ENCODE measurements at places on chromosomes 6 and 20.

GRCh38 chr20:20930500-20930899 is 175.7 kb downstream of the LINC00237 start:
- no peaks in the 10 kb centered on the region for H3K4me1 ChIP-seq
- no peak overlapping the region for H3K27ac ChIP-seq
- no peak for DNase-seq

- DNase-seq: peak; percentile 6
- H3K27ac ChIP-seq: peak overlapping the region; percentile 45
- H3K4me3 ChIP-seq: no peak overlapping the region
- H3K27me3 ChIP-seq: peaks cover 1% of the 10 kb centered on the region
Measured at GRCh38 chr6:56040889-56041301, 165.5 kb upstream of the BMP5 start.

DNA sequence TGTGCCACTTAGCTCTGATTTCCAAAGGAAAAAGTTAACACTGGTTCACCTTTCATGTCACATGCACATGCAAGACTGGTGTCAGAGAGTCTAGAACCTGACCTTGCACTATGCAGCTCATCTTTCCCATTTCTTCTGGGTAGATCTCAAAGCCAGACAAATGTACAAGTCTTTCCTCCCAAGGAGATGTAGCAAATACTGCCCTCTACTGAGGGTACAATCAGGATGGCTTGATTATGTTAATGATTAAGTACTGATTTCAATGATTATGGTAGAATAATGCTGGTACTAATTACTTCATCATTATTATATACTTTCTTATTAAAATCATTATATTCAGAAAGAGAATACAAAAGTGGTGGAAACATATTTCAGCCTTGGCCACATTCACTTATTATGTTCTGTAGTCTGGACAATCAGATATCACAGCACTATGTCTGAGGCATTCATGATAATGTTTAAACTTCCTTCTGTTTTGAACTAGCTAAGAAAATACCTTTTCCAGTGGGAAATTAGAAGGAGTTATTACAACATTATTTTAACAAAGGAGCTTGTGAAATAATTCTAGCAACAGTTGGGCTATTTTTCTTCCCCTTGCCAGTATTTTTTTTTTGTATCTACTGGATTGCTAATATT is 68.5 kb upstream of the FOXO3 start:
- no peaks in the 10 kb centered on the region for H3K4me1 ChIP-seq
- H3K27ac ChIP-seq: no peak overlapping the region
- no peak overlapping the region for H3K4me3 ChIP-seq
- peak; percentile 15 for DNase-seq
- H3K27me3 ChIP-seq: no peaks in the 10 kb centered on the region

DNA sequence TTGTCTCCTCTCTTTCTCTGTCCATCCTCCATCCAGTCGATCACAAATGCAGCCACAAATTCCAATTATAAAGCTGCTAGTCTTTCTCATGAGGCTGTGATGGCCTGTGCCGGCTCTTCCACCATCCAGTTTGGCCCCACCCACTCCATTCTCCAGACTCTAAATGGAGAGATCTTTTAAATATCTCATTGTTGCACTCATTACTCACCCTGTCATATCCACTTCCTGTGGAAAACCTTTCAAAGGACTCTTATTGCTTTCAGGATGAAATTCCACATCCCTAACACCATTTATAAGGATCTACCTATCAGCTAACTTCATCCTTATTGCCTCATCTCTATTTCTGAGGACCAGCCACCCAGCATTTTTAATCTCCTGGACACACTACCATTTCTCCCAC is 70.6 kb downstream of the NRN1 start:
- H3K27me3 ChIP-seq: peaks cover 2% of the 10 kb centered on the region
- H3K4me3 ChIP-seq: 0 out of 2 replicates have a peak overlapping the region, but pooled peaks have one; percentile 5
- peaks cover 25% of the 10 kb centered on the region for H3K4me1 ChIP-seq
- no peaks in the 10 kb centered on the region for H3K36me3 ChIP-seq
- H3K27ac ChIP-seq: no peak overlapping the region

GRCh38 chr20:44896583-44896982 is 11.1 kb downstream of the YWHAB start:
- peaks cover 1% of the 10 kb centered on the region for H3K27me3 ChIP-seq
- H3K4me3 ChIP-seq: no peak overlapping the region
- peaks cover 61% of the 10 kb centered on the region for H3K4me1 ChIP-seq
- DNase-seq: no peak
- peak overlapping the region; percentile 33 for H3K27ac ChIP-seq

DNA sequence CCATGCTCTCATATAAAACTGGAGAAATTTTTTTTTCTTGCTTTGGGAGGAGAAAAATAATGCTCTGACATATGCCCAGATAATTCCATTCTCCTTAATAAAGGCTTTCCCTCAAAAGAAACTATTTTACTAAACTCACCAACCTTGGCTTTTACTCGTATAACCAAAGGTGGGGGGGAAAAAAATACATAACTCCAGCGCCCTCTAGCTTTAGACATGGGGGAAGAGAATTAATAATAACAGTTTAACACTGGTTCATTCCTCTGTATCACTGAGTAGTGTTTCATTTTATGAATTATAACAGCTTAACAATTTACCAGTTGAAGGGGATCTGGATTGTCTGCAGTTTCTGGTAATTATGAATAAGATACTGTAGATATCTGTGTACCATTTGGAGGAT is 1226.1 kb downstream of the GRIK2 start:
- no peak overlapping the region for H3K4me3 ChIP-seq
- no peak for DNase-seq
- H3K27ac ChIP-seq: no peak overlapping the region
- H3K27me3 ChIP-seq: no peaks in the 10 kb centered on the region
- H3K36me3 ChIP-seq: no peaks in the 10 kb centered on the region
- H3K4me1 ChIP-seq: no peaks in the 10 kb centered on the region

DNA sequence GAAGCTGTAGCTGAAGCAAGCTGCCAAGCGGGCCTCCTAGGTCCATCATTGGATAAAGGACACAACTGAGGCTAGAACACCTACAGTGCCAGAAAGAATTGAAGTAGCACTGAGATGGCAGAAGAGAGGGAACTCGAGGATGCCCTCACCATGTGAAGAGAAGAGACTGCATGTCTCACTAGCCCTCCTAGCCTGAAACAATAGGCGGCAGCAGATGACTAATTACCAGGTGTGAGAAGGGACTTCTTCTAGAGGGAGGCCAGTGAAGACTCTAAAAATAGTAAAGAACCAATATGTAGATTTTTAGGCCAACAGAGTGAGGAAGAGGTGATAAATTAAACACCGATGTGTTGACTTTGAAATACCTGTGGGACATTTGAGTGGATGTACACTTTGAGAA is 50.3 kb downstream of the LGSN start:
- H3K4me3 ChIP-seq: no peak overlapping the region
- peaks cover 1% of the 10 kb centered on the region for H3K27me3 ChIP-seq
- no peaks in the 10 kb centered on the region for H3K36me3 ChIP-seq
- H3K27ac ChIP-seq: no peak overlapping the region

DNA sequence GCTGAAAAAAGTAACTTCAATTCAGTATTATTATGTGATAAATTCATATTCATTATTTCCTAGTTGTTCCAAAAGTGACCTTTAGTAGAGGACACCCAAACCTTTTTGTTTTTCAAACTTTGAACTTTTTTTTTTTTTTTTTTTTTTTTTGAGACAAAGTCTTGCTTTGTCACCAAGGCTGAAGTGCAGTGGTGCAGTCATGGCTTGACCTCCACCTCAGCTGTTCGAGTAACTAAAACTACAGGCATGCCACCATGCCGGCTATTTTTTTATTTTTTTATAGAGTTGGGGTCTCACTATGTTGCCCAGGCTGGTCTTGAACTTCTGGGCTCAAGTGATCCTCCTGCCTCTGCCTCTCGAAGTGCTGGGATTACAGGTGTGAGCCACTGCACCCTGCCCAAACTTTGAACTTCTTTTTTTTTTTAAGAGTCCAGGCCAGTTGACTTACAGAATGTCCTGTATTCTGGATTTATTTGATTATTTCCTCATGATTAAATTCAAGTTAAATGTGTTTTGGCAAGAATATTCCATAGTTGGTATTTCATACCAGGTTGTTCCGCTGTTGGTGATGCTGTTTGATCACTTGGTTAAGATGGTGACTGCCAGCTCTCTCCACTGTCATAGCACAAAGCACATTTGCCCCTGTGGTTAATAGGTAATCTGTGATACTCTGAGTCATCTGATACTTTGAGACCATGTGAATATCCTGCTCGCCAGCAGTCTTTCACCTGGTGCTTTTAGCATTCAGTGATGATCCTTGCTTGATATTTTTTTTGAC is 48.0 kb downstream of the VAPB start:
- no peak for DNase-seq
- H3K27me3 ChIP-seq: no peaks in the 10 kb centered on the region
- no peak overlapping the region for H3K27ac ChIP-seq
- H3K36me3 ChIP-seq: peaks cover 44% of the 10 kb centered on the region

DNA sequence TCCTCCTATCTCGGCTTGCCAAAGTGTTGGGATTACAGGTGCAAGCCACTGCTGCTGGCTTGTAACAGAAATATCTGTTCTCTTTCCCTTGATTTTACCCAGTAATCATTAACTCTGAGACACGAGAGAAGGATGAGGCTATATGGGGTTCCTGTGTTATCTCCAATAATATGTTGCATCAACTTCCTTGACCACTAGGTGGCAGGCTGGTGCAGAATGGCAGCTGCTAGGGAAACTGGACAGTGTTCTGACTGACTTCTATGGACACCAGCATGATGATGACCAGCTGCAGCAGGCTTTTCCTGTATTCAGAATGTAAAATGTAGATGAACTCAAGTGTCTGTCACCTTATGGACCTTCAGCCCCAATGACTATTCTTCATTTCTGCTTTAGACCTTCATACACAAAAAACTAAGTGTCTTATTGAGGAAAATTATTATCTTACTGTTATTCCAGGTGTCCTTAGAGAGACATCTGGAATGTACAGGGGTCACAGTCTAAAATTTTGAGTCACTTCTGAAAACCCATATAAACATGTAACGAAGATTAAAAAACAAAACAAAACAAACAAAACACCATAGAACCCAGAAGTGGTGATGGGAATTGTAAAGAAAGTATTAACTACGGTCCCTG is 20.4 kb upstream of the CD109 start:
- H3K36me3 ChIP-seq: no peaks in the 10 kb centered on the region
- peak; percentile 76 for DNase-seq
- no peak overlapping the region for H3K27ac ChIP-seq
- H3K4me1 ChIP-seq: peaks cover 13% of the 10 kb centered on the region

GRCh38 chr20:3398681-3399252 is 8.7 kb downstream of the DNAAF9 start:
- peaks cover 11% of the 10 kb centered on the region for H3K36me3 ChIP-seq
- peaks cover 43% of the 10 kb centered on the region for H3K4me1 ChIP-seq
- H3K27me3 ChIP-seq: no peaks in the 10 kb centered on the region
- peak; percentile 78 for DNase-seq
- H3K27ac ChIP-seq: peak overlapping the region; percentile 71

DNA sequence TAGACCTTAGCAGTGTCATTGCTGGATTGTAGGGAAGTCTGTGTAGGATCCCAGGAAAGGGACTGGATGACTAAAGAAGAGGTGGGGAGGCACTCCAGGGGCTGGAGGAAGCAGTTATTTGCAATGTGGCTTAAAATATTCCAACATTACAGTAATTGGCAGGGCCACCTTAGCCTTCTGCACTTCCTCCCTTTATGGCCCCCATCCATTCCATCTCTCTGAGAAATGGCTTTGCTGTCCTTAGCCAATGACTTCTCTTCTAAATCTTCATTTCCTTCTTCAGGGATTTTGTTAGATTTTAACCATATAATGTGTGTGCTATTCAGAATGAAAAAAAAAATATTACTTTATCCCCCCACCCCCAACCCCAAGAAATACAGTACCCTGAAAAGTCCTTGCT is 6.4 kb downstream of the ADGRF5 start:
- H3K4me3 ChIP-seq: no peak overlapping the region
- H3K36me3 ChIP-seq: no peaks in the 10 kb centered on the region
- H3K4me1 ChIP-seq: no peaks in the 10 kb centered on the region
- H3K27ac ChIP-seq: no peak overlapping the region
- no peak for DNase-seq

DNA sequence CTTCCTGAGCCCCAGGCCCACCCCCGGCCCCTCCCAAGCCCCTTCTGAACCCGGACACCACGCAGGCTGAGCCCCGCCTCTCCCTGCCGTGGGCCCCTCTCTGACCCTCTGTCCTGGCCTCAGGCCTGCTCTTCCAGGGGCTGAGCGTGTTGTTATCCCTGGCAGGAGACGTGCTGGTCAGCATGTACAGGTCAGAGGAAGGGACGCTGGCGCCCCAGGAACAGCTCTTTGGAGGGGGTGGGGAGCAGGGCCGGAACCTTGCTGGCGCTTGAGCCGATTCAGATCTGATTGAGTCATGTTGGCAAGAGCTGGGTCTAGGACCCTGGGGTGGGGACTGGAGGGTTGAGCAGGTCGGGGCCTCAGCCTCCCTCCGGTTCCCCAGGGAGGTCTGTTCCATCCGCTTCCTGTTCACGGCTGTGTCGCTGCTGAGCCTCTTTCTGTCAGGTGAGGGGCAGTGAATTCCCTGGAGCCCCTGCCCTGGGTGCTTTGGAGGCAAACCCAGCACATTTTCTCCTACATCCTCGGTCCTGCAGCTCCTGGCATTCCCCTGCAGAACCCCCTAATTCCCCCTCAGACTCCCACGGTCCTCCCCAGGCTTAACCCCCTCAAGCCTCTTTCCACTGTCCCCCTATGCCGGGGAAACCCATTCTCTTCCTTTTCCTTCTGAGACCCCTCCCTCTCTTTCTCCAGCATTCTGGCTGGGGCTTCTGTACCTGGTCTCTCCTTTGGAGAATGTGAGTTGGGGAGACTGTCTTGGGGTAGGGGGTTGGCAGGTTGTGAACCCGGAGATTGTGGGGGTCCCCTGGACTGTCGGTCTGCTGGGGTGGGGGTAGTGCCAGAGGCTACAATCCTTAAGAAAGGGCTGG is 2.0 kb downstream of the SPAG4 start:
- peaks cover 13% of the 10 kb centered on the region for H3K27me3 ChIP-seq
- peak; percentile 39 for DNase-seq
- no peaks in the 10 kb centered on the region for H3K36me3 ChIP-seq

GRCh38 chr6:163226836-163227485 is 187.6 kb upstream of the QKI start:
- no peaks in the 10 kb centered on the region for H3K4me1 ChIP-seq
- no peak overlapping the region for H3K27ac ChIP-seq
- H3K4me3 ChIP-seq: no peak overlapping the region
- DNase-seq: no peak

- no peaks in the 10 kb centered on the region for H3K36me3 ChIP-seq
- peak; percentile 51 for DNase-seq
- no peak overlapping the region for H3K27ac ChIP-seq
- no peaks in the 10 kb centered on the region for H3K4me1 ChIP-seq
Measured at GRCh38 chr6:159608961-159609651, 83.9 kb downstream of the SOD2 start.

DNA sequence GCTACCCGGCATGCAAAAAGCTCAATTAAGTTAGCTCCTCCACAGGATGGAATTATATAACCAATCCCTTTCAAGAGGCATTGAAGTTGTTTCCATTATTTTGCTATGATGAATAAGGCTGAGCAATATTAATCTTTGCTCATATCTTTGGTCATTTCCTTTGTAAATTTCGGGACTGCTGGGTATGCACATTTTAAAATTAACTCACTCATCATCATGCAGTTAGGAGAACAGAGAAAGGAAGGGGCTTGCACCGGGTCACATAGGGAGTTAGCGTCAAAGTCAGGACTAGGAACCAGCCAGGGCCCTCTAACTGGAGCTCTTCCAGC is 430 bp upstream of the FAM110A start:
- peak overlapping the region; percentile 89 for H3K4me3 ChIP-seq
- peak overlapping the region; percentile 86 for H3K27ac ChIP-seq
- no peaks in the 10 kb centered on the region for H3K27me3 ChIP-seq
- H3K4me1 ChIP-seq: peaks cover 55% of the 10 kb centered on the region
- H3K36me3 ChIP-seq: peaks cover 6% of the 10 kb centered on the region

- H3K36me3 ChIP-seq: no peaks in the 10 kb centered on the region
- no peak for DNase-seq
- no peak overlapping the region for H3K27ac ChIP-seq
- peaks cover 14% of the 10 kb centered on the region for H3K4me1 ChIP-seq
- H3K27me3 ChIP-seq: no peaks in the 10 kb centered on the region
Measured at GRCh38 chr6:134630508-134631121, 312.7 kb upstream of the SGK1 start.
